ENCODE measurements at places on chromosomes 2 and 18. TPM values are rescaled to one million over a fixed set of nuclear protein-coding genes. Genes with fewer than 3 reads are reported as not detected.

PAX3 gene
- 0.69 TPM for total RNA-seq

CRACDL gene
- total RNA-seq: 3.7 TPM

ACMSD gene
- total RNA-seq: not detected

ZNF521 gene
- 67.1 TPM for total RNA-seq

UGGT1 gene
- 46.8 TPM for total RNA-seq

VSNL1 gene
- total RNA-seq: 128 TPM

COL6A3 gene
- total RNA-seq: 14.1 TPM

FOXI3 gene
- total RNA-seq: not detected

FBLN7 gene
- total RNA-seq: 6.2 TPM

GBX2 gene
- total RNA-seq: 10.4 TPM

ANTXR1 gene
- total RNA-seq: 24.7 TPM

SNED1 gene
- total RNA-seq: 6.5 TPM
